ENCODE measurements at places on chromosomes 12 and 14.

DNA sequence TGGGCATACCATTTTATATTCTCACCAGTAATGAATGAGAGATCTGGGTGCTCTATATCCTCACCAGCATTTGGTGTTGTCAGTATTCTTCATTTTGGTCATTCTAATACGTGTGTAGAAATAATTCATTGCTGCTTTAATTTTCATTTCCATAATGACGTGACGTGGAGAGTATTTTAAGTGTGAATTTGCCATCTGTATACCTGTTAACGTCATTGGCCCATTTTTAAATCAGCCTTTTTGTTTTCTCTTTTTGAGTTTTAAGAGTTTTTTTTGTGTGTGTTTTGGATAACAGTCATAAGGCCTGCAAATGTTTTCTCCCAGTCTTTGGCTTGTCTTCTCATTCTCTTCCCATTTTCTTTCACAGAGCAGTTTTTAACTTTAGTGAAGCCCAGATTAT, 74.4 kb upstream of the SYT1 start:
- no peak for DNase-seq

DNA sequence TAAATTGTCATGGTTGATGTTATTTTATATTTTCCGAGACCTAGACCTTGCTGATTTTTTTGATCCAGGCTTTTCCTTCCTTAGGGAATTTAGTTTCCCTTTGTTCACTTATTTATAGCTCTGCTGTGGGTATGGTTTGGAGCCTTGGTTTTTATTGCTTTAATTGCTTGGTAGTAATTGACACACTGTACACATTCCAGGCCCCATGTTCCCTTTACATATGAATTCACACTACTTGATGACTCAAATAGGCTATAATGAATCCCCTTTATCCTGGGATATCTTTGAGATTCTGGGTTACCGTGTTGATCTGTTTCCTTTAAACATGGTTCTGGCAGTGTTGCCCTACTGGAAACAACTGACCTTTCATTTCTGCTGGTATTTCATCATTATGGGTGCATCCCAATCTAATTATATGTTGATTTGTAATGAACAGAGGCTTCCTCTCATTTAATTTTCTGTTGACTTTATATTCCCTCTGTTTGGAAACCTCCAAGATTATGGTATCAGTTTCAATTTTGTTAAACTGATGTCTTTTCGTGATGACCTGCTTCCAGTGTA, 424.0 kb downstream of the RAD51B start:
- DNase-seq, result no peak

DNA sequence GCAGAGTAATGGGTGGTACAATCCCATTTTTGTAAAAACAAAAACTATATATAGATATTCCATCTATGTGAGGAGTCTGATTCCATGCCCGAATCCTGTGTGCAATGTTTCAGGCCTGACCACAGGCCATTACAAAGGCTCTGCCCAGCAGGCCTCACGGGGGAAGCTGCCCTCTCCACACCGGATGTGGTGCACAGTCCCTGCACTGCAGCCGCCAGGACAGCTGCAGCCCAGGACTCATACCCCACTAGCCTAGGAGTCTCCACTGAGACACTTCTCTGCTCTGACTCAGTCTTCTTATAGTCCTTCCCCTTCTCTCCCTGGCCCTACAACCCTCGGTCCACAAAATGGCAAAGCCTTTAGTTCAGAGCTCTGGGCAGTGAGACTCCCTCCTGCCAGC, 190.4 kb downstream of the PPM1H start:
- no peak for DNase-seq

DNA sequence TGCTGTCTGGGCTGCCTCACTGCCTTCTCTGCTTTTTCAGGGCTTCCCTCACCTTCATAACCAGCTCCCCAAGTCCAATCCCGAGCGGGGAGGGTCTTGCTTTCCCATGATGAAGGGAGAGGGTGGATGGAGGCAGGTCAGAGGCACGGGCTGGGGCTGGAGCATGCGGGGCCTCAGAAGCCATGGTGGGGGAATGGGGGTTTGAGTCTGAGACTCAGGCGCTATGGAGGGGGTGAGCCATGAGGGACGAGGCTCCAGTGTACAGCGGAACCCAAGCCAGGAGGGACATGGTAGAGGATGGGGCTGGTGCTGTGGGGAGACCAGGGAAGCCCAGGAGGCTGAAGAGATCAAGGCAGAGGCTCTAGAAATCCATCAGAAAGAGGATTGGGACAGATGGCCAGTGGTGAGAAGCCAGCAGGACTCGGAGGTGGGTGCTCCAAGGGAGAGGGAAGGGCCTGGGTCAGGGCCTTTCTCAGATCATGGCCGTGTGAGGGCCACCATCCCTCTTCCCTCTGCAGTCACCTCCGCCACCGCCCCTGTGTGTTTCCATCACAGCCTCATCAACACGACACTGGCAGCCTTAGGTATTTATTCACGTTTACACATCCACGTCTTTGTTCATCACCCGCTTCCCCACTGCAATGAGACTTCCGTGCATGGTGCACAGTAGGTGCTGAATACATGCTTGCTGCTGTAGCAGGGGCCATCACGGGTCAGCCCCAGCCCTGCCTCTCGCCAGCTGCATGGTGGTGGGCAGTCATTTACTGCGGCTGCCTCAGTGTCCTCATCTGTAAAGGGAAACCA, 144.7 kb downstream of the ADGRD1 start:
- DNase-seq, result no peak

DNA sequence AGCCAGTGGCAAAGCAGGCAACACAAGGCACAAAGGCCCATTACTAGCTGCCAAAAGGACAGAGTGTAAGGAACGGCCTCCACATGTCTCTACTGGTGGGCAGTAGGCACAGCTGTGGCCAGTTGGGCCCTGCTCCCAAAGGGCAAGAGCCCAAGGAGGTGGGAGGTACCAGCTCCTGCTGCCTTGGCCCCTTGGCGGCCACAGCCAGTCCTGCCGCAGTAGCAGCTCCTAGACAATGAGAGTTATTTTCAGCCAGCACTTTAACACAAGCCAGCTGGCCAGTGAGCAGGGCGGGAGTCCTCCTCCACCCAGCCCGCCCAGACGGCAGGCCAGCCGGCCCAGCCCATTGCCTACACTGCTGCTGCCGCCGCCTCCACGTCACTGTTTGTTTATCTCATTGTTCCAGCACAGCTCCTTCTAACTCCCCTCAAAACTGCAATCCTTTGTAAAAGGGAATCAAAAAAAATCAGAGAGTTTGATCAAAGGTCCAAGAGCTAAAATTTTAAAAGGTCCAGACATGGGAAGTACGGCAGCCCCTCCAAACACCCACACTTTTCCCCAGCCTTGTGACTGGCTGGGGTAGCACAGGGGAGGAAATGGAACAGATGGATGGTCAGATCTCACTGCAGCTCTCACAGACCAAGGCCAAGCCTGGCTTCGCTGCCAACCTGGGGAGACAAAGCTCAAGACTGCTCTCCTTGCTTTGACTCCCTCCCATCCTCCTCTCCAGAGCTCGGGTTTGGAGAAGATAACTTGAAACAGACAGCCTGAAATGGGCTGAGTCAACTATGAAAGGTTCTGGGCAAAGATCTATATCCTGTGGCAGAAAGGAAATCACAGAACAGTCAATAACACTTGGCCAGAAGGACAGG, 33.5 kb downstream of the FMNL3 start:
- DNase-seq, result no peak

GRCh38 chr12:121762269-121762668, 31.2 kb downstream of the RHOF start:
- DNase-seq, result no peak

DNA sequence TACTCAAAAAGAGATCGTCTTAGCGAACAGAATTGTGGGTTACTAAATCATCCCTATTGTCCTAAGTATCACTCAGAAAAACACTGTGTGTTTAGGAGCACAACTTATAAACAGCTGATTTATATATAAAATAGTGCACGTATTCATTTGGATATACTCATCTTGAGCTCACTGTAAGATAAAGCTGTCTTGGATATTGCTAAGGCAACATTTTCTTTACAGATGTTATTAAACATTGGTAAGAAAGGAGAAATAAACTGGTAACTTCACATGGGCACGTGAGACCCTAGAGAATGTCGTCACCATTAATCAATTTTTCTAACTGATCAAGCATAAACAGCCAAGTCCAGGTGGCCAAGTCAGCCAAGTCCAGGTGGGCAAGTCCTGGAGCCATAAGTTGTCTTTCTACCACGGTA, 1.7 kb downstream of the PAWR start:
- no peak for DNase-seq

GRCh38 chr12:127273626-127274025, 993.3 kb upstream of the TMEM132C start:
- no peak for DNase-seq

- peak; percentile 37 for DNase-seq
These were observed 675 bp downstream of the NEDD8 start for GRCh38 chr14:24231263-24232120.

GRCh38 chr14:57051633-57052032, 217.1 kb downstream of the EXOC5 start:
- DNase-seq, result no peak

GRCh38 chr14:100526057-100526456, 61.2 kb downstream of the BEGAIN start:
- DNase-seq, result no peak

DNA sequence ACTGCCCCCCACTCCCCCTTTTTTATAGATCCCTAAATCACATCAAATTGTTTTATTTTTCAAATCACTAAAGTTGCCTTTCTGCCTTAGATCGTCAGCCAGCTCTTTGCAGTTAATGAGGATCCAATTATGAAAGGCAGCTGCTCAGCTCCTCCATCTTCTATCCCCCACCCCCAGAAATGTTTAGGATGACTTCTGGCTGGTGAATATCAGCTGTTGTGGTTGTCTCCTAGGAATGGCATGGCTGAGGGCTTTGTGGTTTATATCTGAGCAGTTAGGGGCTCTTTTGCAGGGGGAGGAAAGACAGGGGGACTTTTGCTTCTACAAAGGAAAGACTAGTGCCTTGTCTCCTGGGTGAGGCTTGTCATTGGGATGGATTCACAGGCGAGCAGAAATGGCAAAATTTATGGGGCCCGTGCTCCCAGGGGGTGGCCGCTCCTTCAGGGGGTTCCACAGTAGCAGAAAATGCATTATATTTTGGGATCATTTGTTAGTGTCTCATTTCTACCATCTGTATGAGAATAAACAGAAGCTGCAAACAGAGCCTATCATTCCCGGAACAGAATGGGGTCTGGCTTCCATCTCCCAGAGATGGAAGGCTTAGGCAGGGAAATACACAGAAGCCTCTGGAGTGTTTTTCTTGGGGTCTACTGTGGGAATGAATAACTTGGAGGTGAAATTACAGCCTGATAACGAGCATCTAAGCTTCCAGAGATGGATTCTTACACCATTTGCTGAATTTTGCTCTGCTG, 6.5 kb downstream of the JDP2 start:
- no peak for DNase-seq

DNA sequence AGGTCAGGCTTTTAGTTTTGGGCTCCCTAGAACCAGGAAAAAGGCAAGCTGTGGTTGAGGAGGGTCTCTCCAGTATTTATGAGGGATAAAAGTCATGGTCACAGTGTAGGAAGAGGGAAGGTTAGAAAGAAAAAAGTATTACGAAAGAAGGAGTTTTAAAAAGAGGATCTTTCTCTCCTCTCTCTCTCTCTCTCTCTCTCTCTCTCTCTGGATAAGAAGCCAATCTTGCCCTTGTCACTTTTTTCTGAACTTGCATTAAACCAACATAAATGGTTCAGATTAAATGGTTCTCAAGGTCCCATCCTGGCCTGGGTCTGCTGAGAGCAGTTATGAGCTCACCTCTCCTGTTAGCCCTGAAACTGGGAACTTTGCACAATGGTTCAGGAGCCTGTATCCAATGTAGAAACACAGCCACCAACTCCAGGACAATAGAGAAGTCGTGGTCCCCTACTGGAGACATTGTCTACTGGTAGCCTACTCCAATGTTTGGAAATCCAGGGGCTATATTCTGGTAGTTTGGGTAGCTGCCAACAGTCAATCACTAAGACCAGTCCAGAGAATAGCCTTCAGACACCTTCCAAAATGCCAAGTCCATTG, 131.9 kb downstream of the DAD1 start:
- DNase-seq, result no peak

- no peak for DNase-seq
These were observed 153.9 kb downstream of the ACSS3 start for GRCh38 chr12:81231574-81232368.

DNA sequence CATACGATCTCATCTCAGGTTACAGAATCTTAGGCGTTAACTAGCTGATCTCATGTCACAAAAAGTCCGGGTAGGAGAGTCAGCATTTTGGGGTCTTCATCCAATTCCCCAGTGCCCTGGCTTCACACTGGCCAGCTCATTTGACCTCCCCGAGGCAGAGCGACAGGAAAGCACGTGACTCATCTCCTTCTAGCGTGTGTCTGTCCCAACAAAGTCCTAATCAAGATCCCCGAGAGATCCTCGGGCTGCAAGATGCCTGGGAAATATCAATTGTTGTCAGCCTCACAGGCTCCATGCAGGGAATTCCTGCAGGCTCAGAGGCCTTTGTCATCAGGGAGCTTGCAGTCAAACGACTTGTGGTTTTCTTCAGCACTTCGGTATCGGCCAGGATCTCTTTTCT, 57.5 kb downstream of the ZNF664 start:
- DNase-seq, result no peak

DNA sequence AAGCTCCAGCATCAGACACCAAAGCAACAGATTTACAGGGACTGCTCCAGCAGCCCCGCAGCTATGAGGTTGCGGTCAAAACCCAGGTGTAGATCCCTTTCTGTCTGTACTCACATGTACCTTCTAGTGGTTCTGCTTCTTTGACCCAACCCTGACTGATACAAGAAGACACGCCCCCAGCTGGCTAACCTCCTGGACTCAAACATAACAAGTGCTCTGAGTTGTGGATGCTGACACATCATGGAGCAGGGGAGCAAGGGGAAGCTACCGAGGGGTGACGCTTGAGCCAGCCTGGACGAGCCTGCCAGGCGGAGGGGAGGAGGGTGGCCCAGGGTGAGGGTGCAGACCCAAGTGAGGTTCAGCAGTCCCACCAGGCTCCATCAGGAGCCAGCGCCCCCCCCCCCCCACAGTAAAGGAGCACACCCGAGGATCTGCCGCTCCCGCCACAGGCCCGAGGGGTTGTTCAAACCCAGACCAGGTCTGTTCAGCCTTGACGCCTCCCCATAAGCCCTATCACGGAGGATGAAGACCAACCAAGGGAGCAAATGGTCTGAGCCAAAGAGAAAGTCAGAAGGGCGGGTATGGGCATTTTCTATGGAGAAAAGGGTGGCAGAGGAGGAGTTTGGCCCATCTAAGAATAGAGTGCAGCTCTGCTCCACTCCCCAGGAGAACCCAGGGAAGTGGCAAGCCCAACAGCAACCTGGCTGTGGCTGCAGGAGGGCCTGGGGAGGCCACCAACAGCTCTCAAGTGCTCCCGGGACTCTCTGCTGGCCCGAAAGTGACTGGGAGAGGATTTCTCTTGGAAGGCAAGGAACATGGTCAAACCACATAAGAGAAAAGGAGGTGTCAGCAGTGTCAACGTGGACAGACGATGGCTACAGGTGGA, 229.4 kb downstream of the BCL11B start:
- no peak for DNase-seq

DNA sequence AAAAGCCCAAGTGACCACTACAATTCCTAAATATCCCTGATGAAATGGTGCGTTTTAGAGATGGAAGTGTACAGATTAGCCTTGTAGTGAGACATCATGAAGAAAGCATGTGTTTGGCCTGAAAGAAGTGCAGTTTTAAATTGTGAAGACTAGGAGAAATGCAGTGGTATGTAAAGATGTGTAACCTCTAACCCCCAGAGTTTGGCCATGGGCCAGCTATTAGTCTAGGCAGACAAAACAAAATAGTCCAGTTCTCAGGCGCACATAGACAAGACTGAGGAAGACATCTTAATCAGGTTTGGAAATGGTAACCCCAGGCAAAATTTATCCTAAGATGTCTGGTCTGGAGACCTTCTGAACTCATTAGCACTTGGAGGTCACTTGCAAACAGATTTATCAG, 23.4 kb downstream of the WBP11 start:
- DNase-seq, result no peak

All from activated CD4-positive, alpha-beta T cell treated with anti-CD3 and anti-CD28 coated beads, Interleukin-2, amount 50 U/mL, for 48 hours (primary cell).